ENCODE measurements at places on chromosomes 4 and X.

GRCh38 chr4:89306486-89307177 is 968 bp downstream of the GPRIN3 start:
- DNase-seq = no peak

DNA sequence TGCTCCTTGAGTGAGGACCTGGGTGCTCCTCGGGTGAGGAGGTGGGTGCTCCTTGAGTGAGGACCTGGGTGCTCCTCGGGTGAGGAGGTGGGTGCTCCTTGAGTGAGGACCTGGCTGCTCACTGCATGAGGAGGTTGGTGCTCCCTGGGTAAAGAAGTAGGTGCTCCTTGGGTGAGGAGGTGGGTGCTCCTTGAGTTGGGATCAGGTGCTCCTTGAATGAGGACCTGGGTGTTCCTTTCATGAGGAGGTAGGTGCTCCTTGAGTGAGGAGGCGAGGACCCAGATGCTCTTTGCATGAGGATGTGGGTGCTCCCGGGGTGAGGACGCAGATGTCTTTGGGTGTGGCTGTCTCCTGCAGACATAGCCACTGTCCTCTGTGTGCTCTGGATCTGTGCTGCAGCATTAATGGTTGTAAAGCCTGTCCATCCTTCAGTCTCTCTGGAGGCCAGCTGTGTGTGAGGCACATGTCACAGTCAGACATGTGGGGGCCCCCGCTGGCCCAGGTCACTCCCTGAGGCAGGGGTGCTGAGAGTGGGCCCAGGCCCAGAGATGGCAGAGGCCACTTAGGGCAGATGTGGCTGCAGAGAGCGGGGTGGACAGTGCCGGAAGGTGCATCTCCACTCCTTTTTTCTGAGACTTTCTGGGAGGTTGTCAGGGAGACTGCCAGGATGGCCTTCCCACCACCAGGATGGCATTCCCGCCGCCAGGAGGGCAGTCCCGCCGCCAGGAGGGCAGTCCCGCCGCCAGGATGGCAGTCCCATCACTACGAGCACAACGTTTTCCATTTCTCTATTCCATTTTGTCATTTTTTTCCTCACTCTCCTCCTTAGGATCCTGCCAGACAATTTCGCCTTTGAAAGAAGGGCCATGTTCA is 101.8 kb downstream of the HMX1 start:
- DNase-seq = no peak

GRCh38 chr4:167918077-167918476 is 174.3 kb upstream of the ANXA10 start:
- DNase-seq = no peak

- DNase-seq = no peak
Measured at GRCh38 chr4:4868758-4869723, 9.6 kb downstream of the MSX1 start.

DNA sequence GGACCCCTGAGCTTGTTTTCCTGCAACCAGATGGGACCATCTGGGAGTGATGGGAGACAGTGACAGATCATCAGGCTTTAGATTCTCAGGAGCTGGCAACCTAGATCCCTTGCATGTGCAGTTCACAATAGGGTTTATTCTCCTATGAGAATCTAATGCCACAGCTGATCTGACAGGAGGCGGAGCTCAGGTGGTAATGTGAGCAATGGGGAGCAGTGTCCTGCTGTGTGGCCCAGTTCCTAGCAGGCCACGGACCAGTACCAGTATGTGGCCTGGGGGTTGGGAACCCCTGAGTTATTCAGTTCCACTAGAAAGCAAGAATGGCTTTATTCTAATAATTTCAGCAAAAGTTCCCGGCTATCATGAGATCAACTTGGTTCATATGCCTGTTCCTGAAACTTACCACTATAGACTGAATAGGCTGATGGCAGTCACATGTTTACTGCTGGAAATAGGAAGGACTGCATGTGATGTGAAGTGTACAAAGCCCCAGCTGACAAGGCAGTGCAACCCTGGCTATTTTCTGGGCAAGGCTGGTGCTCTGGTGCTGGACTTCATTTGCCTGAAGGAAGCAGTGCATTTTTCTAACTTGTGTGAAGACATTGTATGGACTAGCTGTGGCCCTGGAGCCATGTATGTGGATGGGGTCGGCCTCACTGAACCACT is 107.2 kb downstream of the SPRY1 start:
- no peak for DNase-seq

- no peak for DNase-seq
Measured at GRCh38 chrX:15033917-15034316, 160.7 kb downstream of the MOSPD2 start.

- DNase-seq = no peak
Measured at GRCh38 chrX:57451426-57452020, 140.3 kb upstream of the ZXDB start.

GRCh38 chr4:20195071-20195885 is 56.4 kb upstream of the SLIT2 start:
- DNase-seq = no peak

- DNase-seq = no peak
Measured at GRCh38 chr4:139607502-139608060, 51.6 kb upstream of the SETD7 start.

All from CD4-positive, alpha-beta T cell treated with Interleukin-21 for 1 hour (primary cell).